COLO829 (cell line): ENCODE measurements at places on chromosomes 1 and 21.

GRCh38 chr1:171868217-171868803 is 27.0 kb downstream of the DNM3 start:
- DNase-seq, result no peak

DNA sequence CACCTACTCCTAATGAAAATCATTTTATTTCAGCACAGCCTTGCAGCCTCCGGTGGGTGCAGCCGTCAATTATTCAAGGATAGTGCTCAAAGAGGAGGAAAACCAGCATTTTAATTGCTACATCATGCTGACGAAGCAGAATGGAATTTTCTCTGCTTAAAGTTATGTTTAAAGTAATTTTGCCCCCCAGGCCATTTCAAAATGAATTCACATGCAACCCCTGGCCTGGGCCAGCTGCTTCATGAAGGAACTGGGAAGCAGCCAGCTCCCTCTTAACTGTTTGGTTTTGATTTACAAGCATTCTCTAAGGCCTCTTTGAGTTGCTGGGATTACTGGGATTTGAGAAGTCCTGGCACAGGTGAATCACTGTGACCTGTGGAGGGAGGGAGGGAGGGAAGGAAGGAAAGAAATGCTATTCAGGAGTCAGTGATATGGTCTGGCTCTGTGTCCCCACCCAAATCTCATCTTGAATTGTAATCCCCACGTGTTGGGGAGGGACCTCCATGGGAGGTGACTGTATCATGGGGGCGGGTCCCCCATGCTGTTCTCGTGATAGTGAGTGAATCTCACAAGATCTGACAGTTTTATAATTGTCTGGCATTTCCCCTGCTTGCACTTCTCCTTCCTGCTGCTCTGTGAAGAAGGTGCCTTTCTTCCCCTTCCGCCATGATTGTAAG is 66.0 kb downstream of the PGBD5 start:
- peak; percentile 53 for DNase-seq

- no peak for DNase-seq
These were observed 8.4 kb downstream of the MYBPH start for GRCh38 chr1:203167026-203167912.

GRCh38 chr1:201307231-201307630 is 23.9 kb downstream of the PKP1 start:
- no peak for DNase-seq
